ENCODE measurements at places on chromosomes 3 and 15.
A peak's percentile ranks its signal among the peaks of the same experiment; 100 is the strongest.

GRCh38 chr3:71854706-71855105, 69.8 kb upstream of the PROK2 start:
- no peak for DNase-seq

DNA sequence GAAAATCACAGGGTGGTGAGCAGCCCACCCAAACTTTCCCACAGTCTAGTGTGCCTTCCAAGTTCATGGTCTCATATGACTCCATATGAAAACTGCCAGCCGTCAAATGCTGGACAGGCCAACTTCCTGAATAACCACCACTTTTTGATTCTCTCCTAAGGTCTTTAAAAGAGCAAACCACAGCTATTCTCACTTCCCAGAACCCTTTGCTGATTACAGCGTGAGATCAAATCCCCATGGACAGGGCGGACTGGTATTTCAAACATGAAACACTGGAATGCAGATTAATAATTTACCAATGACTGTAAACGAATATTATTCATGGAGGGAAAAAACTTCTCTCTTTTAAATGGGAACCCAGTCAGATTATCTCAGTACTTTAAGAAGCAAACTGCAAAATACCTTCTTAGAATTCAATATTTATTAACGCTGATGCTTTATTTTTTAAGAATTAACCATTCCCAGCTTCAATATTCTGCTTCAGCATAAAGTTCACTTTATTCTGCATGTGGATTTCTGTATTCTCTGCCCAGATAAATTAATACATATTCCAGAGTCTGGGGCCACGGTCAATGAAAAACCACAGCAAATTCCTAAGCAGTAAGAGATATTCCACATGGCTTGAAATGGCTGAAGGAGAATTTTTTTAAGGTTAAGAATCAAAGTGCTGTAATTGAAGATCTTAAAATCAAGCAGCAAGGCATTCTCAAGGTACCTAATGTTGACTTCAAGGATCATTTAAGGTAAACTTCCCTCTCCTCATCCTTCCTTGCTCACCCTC, 42.9 kb downstream of the MYO1E start:
- DNase-seq, result peak; percentile 61

DNA sequence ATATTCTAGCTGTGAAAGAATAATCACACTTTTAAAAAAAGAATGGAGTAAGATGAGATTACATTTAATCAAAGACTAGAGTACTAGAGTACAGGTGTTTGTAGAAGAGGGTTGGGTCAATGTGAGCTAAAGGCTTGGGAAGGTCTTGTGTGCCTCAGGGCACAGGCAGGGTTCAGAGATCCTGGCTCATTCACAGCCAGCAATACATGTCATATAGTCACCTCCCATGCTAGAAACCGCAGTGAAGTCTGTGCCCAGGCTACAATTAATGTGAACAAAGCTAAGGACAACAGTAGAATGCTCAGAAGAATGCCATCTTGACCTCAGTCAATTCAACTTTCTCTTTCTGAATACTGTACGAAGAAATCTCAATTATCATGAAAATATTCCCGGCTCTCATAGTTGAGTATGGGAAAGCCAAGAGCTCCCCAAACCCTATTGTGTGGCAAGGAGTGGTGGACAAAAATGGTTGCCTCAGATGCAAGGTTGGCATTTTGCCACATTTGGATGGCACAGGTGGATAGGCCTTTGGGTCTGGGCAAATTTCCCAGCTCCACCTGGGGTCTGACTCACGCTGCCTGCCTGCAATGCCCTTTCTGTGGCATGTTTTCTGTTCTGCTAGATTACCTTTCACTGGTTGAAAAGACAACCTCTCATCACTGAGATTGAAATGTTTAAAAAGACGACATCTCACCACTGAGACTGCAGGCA, 70.2 kb downstream of the NMD3 start:
- no peak for DNase-seq

DNA sequence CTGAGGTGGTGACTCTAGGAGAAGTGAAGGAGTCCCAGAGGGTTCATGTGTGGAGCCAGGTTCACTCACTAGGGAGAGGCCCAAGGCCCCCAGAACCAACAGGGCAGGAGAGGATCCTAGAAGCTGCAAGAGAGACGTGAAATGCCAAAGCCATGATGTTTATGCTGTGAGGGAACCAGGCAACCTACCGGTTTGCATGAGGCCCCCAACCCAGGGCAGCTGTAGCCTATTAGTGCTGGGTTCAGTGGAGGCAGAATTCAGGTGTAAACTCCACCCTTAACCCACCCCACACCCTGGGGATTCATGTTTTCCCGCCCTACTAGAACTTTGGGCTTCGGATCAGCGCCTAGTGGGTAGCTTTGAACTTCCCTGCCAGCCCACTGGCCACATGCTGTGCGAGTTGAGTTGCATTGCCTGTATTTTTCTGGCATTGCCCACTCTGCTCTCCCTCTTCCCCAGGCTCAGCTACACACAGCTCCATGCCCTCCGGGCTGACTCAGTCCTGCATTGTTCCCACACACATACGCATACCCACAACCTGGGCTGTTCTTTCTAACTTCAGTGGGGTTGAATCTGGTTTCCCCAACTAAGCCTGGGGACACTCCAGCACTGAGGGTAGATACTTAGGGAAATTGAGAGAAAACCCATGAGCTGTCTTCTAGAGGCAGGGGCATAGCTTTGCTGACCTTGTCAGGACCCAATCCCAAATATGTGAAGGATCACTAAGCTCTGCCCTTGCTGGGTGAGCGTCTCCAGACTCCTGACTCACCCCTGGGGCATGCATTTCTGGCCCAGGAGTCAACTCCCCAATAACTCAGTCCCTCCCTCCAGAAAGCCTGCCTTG, 2.0 kb upstream of the ZBTB47 start:
- no peak for DNase-seq

GRCh38 chr3:185659942-185660921, 74.1 kb downstream of the SENP2 start:
- DNase-seq, result peak; percentile 78

GRCh38 chr3:95886616-95887015, 927.8 kb upstream of the EPHA6 start:
- no peak for DNase-seq

DNA sequence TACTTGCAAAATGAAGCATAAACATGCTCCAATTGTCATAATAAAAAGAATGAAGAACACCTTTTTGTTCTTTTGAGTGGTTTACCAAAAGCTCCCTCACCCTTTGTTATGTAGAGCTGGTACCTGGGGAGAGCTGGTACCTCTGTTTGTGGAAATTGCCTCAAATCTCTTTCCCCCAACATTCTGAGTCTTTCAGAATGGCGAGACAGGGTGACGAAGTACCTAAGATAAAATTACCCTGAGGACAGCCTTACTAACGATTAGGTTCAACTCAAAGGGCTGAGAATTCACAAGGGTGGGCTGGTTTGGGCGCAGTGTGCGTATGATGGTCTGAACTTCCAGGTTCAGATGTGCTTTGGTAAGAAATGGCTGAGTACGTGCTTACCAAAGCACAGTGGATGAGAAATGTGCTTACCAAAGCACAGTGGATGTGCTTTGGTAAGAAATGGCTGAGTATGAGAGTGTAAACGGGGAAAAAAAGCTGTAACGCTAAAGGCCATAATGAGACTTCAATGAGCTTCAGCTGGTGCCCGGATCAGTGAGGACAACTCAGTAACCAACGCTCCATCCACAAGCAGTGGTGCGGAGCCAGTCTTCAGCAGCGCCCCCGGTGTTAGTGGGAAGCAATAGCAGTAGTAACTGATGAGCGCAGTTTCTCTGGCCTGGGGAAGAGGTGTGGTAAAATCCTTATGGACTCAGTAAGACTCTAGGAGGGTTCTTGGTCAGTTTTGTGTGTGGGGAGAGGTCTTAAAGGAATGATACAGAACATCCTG, 72.3 kb upstream of the LRIG1 start:
- DNase-seq, result peak; percentile 48

DNA sequence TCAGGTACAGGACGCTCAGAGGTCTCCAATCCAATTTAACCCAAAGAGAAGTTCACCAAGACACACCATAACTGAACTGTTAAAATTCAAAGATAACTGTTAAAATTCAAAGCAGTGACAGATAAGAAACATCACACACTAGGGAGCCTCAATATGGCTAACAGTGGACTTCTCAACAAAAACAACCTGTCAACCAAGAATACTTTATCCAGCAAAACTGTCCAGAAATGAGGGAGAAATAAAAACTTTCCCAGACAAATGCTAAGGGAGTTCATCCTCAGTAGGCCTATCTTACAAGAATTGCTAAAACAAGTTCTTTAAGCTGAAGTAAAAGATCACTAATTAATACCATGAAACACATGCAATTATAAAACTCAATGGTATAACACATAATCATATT, 36.3 kb upstream of the MYLK start:
- DNase-seq, result no peak

Measured in Caco-2 (cell line).